CD4-positive, alpha-beta memory T cell (primary cell): ENCODE measurements at places on chromosomes 2 and 18.

DNA sequence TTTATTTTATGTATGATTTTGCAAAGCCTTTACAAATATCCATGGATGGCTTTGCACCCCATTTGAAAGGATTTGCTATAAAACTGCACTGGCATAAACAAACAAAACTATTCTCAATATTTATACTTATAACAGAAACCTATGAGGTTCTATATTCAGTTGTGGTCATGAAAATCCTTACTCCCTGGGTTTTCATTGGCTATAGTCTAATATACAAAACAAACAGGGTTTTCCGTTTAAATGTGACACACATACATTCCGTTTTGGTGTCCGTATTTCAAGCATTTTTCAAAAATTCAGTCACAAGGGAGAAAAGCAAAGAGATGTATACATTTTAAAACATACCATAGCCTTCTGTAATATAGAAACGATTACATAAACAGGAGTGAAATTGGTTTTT is 100.0 kb downstream of the TCF4 start:
- no peaks in the 10 kb centered on the region for H3K27me3 ChIP-seq
- H3K4me3 ChIP-seq: no peak overlapping the region
- DNase-seq: no peak
- H3K27ac ChIP-seq: no peak overlapping the region
- H3K4me1 ChIP-seq: no peaks in the 10 kb centered on the region
- H3K36me3 ChIP-seq: no peaks in the 10 kb centered on the region

GRCh38 chr2:100699131-100699530 is 120.8 kb upstream of the NPAS2 start:
- no peak overlapping the region for H3K27ac ChIP-seq
- H3K4me3 ChIP-seq: no peak overlapping the region
- no peak for DNase-seq
- peaks cover 5% of the 10 kb centered on the region for H3K27me3 ChIP-seq
- H3K36me3 ChIP-seq: no peaks in the 10 kb centered on the region

GRCh38 chr18:58398648-58399398 is 230.1 kb downstream of the ALPK2 start:
- no peak overlapping the region for H3K27ac ChIP-seq
- H3K36me3 ChIP-seq: no peaks in the 10 kb centered on the region
- no peaks in the 10 kb centered on the region for H3K27me3 ChIP-seq
- no peak for DNase-seq
- H3K4me3 ChIP-seq: no peak overlapping the region
- peaks cover 17% of the 10 kb centered on the region for H3K4me1 ChIP-seq

DNA sequence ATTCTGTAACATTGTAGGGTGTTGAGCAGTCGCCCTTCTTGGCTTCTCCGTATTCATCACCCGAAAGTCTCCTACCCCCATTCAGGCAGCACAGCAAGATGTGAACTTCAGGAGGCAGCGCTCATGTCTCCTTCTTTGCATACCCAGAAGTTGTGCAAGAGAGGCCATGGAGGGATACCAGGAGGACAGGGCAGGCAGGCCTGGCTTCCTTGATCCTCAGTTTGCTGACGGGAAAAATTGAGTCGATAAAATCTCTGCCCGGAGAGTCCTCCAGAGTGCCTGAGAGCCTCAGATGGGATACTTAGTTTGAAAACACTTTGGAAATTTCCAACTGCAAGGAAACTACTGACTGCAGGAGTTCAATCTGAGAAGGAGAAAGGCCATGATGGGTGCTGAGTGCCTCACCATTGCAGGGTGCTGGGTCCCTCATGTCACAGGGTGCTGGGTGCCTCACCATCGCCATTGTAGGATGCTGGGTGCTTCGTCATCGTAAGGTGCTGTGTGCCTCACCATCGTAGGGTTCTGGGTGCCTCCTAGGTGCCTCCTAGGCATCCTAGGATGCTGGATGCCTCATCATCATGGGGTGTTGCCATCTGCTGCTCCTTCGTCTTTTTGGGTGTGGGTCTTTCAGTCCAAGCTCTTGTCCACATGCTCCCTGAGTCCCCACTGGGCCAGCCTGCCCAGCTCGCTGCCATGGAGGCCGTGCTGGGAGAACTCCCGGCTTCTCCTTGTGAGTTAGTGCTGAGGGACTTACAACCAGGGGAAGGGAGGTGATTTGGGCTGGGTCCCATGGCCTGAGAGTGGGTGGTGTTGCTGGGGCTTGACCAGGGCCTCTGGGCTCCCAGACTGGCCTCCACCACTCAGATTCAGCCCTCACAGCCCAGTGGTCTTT is 162.4 kb downstream of the DDX1 start:
- DNase-seq: no peak
- no peak overlapping the region for H3K4me3 ChIP-seq
- H3K27me3 ChIP-seq: no peaks in the 10 kb centered on the region
